ENCODE measurements at places on chromosomes 6 and 20.

DNA sequence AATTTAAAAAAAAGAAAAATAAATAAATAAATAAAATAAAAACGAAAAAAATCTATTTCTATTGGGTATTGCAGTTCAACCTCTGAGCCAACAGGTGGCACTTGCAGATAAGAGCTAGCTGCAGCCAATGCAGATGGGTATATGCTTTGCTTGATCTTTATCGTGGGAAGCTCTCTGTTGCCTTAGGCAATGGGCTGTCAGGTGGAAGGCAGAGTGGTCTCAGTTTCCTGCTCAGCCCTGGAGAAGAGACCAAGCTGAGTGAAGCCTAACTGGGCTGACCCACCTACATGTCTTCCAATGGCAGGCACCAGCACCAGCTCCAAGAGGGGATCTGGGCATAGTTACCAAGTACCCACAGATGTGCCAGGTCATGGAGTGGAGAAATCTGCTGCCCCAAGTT, 95.0 kb downstream of the AK9 start:
- DNase-seq, result no peak

DNA sequence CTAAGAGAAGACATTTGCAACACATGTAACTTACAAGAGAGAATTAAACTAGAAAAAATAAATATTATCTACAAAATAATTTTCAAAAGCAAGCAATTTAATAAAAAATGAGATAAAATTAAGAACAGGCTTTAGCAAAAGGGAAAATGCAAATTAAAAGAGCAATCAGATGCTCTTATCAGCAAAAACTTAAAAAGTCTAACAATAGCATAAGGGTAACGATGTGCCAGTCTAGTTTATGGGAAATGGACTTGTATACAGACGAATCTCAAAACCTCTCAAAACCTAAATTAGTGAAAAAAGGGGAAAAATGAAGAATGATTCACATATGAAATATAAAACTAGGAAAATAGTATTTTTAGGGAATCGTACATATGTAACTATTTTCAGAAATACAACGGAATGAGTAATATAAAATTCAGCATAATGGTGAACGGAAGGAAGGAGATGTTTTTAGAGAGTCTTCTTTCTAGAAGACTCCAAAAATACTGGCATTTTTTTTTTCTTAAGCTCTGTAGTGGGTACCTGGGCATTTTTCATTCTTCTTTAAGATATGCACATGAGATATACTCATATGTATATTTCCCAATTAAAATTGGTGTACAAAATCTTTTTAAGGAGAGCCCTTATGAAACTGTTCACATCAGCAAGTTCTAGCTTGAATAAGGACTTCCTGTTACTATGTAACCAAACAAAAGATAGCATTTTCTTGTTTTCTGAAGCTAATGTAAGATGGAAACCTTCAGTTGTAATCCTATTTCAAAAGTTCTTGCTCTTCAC, 927 bp upstream of the MANEA start:
- DNase-seq, result no peak

DNA sequence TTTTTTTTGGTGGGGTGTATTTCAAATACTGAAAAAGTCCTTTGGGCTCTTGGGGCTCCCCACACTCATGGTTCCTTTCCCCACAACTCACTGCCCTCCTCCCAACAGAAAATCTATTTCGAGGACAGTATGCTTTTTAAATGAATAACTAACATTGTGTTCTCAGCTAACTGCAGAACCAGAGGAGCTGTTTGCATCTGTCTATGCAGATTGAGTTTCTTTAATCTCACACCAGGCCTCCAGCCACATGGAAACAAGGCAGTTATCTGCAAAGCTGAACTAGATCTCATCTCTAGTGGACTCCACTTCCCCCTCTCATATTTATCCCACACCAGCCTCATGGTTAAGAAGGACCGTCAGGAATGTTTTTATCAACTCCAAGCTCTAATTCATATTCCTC, 955.1 kb downstream of the KIF16B start:
- no peak for DNase-seq

GRCh38 chr6:47714802-47715201, 16.4 kb downstream of the ADGRF4 start:
- DNase-seq, result no peak

DNA sequence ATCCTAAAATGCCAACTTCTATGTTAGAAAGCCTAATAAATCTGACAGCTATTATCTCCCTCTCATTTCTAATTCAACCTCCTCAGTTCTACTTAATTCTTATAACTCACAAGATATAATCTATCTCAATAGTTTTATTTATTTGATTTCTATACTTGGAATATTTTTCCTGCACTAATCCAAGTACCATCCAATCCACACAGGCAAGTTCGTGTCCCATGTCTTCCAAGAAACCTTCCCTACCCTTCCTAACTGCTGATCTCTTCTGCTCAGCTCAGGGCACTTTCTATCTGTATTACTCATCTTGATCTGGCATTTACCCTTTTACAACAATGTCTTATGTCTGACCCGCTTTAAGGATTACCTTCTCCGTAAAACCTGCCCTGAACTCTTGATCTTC, 18.2 kb downstream of the NCOA5 start:
- no peak for DNase-seq

- DNase-seq, result no peak
Measured at GRCh38 chr20:60090631-60091030, 132.4 kb downstream of the CDH26 start.
